ENCODE measurements at places on chromosomes 4 and X.

DNA sequence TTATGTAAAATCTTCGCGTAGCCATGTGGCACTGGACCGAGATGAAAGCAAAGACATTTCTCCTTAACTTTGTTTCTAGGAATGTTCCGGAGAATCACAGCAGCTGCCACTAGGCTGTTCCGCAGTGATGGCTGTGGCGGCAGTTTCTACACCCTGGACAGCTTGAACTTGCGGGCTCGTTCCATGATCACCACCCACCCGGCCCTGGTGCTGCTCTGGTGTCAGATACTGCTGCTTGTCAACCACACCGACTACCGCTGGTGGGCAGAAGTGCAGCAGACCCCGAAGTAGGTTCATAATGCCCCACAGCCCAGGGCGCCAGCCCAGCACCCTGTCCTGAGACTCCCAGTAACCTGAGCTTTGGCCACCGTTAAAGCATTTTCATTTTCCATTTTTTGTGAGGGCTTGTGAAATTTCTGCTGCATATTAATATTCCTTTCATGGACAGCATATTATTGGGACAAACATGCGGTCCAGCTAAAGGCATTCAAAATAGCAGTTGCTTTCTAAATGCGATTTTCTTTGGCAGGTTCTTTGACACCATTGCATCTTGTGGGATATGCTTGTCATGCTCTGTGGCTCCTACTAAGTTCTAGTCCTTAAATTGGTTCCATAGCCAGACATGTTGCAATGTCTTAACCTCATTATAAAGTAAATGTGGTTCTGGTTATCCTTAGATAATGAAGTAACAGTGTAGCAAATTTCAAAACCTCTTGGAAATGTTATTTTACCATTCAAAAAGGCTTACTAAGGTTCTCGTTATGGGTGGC is 49.1 kb upstream of the MSANTD1 start:
- DNase-seq, result no peak

GRCh38 chr4:76078033-76078613 is 3.6 kb downstream of the ART3 start:
- DNase-seq, result no peak

DNA sequence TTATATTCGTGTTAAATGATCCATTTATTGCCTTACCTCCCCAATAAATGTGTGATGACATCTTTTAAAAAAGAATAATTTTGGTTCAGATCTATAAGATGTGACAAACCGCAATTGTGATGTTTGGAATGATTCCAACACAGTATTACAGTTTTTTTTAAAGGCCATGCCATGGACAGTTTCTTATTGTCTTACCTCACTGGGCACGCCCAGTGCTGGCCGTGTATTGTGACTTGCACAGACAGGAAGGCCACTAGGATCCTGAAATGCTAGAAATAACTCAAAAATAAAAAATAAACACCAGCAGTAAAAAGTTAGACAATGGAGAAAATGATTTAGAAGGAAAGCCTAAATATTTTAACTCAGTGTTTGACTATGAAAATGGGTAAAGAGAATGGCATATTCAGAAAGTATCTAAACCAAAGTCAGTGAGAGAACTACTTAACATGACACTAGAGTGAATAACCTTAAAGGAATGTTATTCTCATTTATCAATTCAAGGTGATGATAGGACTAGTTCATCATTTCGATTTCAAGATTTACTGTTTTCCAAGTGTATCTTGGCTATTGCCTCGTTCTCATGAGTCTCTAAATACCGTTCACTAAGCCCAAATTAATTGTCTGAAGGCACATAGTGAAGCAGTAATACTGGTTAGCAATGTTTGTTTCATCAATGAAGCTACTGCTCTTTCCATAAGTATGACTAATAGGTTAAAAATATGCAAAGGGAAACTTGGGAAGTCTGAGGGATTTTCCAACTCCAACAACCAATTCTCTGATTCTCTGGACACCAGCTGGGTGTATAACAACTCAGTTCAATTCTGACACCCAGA is 46.1 kb upstream of the VEGFC start:
- DNase-seq, result no peak

DNA sequence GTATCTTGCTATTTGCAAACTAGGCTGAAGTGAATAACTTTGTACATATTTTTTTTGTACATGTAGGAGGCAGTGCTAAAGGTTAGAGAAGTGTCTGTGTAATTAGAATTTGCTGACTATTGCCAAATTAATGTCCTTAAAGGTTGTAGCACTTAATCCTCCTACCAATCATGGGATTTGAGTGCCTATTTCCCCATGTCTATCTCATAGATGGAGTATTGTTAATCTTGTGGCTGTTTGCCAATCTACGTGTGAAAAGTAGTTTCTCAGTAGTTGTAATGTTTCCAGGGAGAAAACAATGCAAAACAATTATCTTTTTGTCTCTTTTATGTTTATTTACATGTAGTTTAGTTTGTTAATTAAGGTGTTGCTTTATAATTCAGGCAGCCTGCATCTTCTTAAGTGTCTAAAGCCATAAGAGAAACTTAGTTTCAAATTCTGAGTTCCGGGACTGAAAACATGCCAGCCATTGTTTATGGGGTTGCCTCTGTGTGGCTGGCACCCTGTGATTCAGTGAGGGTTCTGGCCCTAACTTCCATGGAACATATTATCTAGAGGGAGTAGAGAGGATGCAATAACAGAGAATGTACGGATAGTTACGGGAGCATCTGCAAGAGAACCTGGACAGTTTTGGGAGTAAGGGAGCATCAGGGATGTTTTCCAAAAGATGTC is 142.4 kb downstream of the KLHL8 start:
- no peak for DNase-seq

- no peak for DNase-seq
Measured at GRCh38 chr4:69470561-69470960, 25.1 kb downstream of the UGT2B4 start.

DNA sequence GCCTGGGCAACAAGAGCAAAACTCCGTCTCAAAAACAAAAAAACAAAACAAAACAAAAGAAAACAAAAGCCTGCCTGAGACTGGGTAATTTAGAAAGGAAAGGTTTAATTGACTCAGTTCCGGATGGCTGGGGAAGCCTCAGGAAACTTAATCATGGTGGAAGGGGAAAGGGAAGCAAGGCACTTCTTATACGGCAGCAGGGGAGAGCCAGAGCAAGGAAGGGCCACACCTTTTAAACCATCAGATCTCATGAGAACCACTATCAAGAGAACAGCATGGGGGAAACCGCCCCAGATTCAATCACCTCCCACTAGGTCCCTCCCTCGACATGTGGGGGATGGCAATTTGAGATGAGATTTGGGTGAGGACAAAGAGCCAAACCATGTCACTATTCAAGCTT is 122.2 kb downstream of the UBE2K start:
- DNase-seq, result no peak

DNA sequence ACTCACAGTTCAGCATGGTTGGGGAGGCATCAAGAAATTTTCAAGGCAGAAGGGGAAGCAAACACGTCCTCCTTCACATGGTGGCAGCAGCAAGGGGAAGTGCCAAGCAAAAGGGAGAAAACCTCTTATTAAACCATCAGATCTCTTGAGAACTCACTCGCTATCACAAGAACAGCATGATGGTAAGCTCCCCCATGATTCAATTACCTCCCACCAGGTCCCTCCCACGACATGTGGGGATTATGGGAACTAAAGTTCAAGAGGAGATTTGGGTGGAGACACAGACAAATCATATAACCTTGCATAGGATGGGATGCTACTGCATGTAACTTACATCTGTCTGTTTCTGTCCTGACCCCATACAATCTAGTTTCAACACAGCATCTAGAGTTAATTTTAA is 511.8 kb upstream of the ARX start:
- DNase-seq, result no peak

DNA sequence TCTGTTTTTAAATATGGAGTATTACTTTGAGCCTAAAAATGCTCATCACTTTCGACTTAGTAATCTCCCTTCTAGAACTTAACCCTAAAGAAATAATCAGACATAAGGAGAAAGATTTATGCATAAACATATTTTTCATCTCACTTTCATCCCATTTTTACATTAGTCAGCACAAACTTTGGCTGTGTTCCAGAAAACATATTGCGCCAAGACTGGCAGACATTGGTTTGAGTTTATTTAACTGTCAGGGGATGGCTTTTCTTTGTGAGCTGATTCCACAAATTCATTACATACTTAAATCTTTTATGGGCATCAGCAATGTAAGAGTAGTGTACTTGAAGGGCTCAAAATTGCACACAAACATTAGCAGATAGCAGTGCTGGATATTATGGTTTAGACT is 23.7 kb downstream of the MAOA start:
- no peak for DNase-seq

DNA sequence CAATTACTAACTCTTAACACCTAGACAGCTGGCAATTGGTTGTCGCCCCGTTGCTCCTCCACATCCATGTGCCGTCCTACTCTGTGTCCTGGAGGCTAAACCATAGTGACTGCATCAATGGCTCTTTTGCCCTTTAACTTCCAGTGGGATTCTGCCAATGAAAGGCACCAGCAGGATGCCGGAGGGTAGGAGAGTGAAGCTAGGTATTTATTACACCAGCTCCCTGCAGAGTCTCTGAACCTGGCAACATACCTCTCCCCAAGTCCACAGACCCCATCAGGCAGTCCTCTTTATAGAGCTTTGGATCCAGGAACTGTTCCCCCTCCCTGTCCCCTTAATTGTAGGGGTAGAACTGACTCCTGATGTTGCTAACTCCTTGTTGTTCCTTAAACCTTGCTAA is 426.8 kb downstream of the HNRNPD start:
- no peak for DNase-seq

DNA sequence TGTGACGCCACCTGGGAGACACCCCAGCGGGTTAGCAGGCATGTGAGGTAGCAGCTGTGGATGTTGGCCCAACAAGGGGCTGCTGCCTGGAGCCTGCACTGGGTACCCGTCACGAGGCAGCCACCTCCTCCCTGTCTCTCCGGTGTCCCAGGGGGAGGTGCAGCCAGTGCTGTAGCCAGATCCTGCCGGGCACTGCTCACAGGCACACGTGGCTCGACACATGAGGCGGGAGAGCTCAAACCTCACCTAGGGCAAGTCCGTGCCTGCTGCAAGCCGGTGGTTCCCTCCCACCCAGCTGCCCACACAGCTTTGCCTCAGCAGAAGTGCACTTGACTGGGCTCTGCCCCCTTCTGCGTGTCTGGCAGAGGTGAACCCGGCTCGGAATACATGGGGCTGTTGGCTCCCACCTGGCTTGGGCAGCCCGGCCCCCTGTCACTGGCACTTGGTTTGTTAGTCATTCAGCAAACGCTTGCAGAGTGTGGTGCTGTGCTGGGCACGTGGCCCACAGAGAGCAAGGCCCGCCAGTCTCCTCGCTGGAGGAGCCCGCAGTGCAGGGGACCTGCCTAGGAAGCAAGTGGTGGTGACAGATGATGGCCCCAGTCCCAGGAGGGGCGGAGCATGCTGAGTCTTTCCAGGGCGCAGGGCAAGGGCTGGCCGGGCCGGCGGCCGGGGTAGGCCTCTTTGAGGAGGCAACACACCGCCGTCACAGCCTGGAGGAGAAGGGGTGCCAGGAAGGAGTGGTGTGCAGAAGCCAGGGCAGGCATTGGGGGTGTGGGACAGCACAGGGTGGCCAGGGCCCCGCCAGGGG is 10.1 kb upstream of the SH3TC1 start:
- no peak for DNase-seq

DNA sequence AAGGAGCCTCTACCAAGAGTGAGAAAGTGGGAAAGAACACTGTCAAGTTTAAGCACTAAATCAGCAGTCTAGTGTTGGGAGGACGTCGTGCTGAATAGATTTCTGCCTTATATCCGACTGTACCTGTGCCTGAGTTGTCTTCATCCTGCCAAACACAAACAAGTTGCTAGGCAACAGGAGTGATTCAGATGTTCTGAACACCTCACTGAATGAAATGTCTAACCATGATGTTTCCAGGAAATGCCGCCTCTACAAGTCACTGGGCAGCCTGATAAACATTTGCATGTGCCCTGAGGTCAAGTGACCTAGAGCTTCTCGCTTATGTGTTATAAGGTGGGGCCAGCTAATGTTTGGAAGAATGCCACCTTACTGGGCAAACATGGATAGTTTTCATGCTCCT is 37.9 kb downstream of the SGMS2 start:
- no peak for DNase-seq

GRCh38 chrX:87924619-87925018 is 407.0 kb downstream of the KLHL4 start:
- DNase-seq, result no peak

DNA sequence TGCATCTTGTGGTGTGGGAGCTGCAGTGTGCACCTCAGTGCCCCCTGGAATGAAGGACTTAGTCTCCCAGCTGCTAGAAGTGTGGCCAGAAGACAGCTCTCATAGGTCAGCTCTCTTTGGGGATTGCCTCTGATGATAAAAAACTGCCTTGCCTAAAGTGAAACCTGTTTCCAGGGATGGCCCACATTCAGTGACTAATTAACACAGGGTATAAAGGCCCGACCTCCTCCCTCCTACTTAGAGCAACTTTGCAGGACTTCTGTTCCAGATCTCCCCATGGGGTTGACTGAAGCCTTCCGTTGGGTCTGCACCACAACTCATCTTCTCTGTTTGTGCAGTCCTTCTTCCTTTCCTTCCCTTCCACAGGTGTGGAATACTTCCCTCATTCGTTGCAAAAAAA is 53.2 kb downstream of the SPINK2 start:
- DNase-seq, result no peak

DNA sequence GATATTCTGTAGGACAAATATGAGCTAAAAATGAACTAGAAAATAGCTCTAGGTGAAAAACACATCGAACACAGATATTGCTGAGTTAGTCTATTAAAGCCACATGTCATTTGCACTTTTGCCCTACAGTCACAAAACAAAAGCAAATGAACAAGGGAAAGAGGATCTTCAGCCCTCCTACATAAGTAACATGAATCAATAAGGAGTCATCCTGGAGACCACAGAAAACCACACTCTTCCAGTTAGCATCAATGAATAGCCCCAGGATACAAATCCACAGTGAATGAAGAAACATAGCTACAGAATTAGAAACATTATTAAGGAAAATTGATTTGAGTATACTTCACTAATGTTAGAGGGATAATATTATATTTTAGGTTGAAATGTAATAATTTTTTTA is 311.4 kb downstream of the MAPK10 start:
- no peak for DNase-seq

DNA sequence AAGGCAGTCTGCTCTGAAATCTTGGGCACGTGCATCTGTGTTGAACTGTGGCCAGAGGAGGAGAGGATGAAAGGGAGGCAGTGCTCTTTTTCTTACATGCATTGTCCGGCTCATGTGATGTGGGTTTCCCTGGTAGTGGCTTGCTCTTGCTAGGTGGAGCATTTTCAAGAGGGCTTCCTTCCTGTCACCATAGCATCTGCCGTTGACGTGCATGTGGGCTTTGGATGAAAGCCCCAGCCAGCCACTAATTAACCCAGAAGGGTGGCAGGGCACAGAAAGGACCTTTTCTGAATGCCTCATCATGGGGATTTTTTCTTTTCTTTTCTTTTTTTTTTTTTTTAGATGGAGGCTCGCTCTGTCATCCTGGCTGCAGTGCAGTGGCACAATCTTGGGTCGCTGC is 121.3 kb downstream of the GPR143 start:
- DNase-seq, result no peak

DNA sequence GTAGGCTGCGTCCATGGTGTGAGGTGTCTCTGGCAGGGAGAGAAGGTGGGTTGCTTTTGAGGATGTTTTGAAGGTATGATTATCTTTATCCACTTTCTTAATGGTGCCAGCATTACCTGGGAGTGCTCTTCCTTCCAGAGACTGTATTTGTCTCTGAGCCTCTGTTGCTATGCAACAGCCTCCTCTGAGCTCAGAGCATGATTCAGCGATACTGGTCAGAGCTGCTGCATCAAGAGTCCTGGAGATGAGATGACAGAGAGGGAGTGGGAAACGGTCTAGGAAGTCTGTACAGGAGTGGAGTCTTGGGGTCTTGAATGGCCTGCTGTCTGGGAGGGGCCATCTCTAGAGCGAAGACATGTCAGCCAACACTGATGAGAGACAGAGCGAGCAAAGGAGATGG is 104.4 kb upstream of the RAB40AL start:
- no peak for DNase-seq

- no peak for DNase-seq
Measured at GRCh38 chr4:89216866-89217265, 90.7 kb downstream of the GPRIN3 start.

Measured in stimulated activated CD4-positive, alpha-beta T cell treated with anti-CD3 and anti-CD28 coated beads, TNF-alpha, amount 100 ng/mL, for 4 hours (primary cell).